Naive thymus-derived CD8-positive, alpha-beta T cell (primary cell): ENCODE measurements at places on chromosomes 11 and 22.

DNA sequence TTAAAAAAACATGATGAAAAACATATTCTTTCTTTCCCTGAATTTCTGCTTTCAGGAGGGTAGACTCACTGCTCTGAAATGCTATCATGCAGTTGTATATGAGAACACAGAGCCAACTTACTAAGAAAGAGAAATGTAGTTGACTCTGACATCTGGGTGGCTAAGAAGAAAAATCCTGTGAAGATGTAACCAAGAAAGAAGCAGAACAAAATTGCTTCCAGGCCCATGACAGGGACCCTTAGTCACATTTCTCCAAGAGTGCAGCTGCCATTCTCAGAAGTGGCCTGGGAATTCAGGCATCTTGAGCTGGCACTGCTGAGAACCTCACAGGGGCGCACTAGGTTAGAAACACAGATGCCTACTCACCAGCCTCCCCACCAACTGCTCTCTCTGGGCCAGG lies 73.6 kb downstream of the RPL27A start:
- DNase-seq: no peak

DNA sequence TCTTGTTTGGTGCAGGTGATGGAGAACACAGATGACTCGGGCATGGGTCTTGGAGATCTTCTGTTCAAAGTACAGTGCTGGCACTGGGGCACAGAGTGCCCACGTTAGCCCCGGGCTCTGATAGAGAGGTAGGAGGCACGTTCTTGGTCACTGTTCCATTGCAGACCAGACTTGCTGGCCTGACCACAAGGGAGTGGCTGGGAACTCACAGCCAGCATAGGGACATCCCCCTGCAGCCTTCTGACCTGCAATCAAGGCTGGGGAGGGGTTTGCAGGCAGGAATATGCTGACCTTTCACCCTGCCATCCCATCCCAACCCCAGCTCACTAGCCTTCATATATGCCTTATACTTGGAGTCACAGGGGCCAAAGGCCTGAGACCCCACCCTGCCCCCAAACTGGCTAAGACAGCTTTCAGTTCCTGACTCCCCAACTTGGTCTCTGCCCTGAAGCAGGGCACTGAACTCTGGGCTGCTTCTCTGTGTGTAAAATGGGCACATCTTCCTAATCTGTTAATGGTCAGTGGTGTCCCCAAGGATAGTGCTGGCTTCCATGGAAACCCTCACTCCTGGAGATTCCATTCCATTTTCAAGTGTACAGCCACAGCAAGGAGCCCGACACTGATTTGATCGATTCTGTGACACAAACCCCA lies 4.6 kb downstream of the MRPL49 start:
- DNase-seq: no peak

GRCh38 chr11:119906376-119906775 lies 177.4 kb upstream of the NECTIN1 start:
- DNase-seq: no peak

DNA sequence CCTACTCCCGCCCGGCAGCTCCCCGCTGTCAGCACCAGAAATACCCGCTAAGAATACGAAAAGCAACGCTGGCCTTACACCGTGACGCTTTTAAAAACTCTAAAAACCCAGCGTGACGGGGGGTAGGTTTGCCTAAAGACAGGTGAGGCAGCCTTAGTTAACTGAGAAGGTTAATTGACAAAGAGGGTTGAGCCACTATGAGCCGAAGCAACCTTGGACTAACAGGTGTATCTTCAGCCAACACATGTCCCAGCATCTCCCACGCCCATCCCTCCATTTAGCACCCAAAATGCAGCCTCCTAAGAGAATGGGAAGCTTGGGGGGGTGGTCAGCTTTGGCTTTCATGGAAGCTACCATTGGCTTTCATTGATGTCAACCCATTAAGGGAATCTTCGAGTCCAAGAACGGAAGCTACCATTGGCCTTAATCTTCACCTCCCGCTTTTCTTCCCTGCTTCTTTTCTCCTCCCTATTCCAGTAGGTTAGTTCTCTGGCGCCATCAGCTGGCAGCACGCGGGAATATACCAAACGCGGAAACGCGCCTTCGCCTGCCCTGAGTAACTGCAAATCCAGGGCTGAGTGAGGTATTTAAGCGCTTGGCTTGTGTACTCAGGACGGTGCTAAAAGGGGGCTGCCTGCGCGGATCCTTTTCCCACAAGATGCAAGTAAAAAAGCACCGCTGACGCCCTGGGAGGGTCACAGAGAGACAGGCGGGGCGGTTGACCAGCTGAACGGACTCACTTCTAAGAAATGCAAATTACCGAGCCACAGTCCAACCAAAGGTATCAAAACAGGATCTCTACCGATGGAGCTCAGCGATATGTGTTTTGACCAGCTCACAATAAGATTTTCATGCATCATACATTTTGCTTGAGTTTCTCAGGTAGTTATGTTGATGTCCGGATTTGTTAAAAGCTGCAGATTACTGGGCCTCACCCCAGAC lies 38.5 kb upstream of the GLYATL1 start:
- no peak for DNase-seq

GRCh38 chr11:103035791-103036434 lies 56.0 kb downstream of the DCUN1D5 start:
- no peak for DNase-seq

DNA sequence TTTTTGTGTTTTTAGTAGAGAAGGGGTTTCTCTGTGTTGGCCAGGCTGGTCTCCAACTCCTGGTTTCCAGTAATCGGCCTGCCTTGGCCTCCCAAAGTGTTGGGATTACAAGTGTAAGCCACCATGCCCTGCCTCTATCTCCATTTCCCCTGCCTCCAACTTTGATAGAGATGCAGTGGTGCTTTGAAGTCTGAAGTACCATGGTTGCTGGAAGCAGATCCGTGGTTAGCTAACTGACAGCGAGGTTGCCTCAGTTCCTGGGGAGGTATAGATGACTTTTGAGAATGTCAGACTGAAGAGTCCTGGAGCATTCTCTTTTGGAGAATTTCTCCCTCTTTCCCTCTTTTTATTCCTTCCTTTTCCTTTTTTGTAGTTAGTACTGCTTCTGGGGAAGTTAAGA lies 111.5 kb upstream of the RRM1 start:
- no peak for DNase-seq

DNA sequence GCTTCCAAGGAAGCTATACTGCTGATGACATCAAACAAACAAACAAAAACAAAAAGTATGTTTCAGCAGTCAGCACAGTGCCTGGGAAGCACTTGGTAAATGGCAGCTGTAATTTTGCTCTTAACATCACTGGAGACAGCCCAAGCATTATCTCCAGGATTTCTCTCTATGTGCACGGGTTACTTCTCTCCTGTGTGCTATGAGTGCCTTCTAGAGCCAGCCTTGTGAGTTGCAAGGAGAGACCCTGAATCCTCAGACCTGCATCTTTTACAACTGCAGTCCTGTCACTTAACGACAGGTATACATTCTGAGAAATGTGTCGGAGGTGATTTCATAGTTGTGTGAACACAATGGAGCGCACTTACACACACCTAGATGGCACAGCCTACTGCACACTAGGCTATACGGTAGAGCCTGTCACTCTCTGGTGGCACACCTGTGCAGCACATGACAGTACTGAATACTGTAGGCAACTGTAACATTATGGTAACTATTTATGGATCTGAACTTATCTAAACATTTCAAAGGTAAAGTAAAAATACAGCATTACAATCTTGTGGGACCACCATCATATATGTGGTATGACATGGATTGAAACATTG lies 662.5 kb upstream of the B3GAT1 start:
- no peak for DNase-seq

- DNase-seq: no peak
Measured at GRCh38 chr11:103326070-103326794, 217.0 kb downstream of the DYNC2H1 start.

GRCh38 chr22:44204739-44205515 lies 24.2 kb downstream of the PARVG start:
- no peak for DNase-seq

- no peak for DNase-seq
Measured at GRCh38 chr11:16874275-16874975, 136.0 kb downstream of the C11orf58 start.

DNA sequence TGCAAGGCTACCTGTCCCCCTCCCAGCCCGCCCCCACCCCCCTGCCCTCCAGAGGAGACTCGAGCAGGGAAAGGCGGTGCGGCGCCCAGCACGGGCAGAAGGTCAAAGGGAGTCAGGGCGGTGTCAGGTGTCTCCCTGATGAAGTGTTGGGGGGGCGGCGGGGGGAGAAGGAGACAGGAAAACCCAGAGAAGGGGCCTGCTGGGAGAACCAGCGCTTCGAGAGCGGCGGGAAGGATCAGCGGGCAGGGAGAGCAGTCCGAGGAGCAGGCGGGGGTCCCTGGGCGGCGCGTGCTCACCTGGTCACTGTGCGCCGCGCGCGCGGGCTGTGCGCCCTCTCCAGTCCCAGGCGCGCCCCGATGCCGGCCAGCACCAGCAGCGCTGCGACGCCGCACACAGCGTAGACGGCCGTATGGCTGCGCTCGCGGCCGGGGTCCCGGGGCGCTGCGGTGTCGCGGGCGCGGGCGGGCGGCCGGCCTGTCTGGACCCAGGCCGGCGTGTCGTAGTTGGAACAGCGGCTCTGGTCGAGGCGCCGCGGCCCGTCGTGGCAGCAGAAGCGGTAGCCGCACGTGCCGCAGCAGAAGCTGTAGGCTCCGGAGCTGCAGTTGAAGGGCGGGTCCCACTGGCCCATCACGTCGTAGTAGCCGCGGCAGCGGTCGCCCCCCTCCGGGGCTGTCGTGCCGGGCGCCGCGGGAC lies 886 bp downstream of the SHISA8 start:
- no peak for DNase-seq

DNA sequence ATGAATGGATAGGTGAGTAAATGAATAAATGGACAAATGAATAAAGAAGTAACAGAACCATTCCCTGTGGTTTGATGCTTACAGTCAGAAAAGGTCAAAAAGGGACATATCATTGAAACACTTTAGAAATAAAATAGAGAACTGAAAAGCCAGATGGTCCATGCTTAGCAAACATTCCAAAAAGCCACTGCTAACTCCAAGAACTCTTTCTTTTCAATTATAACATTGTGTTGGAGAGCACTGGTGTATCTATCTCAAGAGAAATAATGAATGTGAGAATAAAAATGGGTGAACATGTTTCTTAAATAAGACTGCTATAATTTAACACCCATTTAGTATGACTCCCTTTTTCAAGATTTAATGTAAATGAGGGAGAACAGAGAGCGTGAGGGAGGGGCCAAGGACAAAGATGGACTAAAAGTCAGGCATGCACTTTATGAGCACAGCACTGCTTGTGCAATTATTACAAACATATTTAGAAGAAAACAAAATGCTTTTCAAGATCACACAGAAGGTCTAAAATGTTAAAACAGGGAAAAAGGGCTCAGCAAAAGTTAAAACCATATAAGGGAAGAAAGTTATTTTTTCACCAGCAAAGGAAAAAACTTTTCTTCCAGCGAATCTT lies 224.3 kb upstream of the PITPNB start:
- no peak for DNase-seq

- no peak for DNase-seq
Measured at GRCh38 chr22:22756109-22756508, 111.7 kb downstream of the GGTLC2 start.

- no peak for DNase-seq
Measured at GRCh38 chr11:61764606-61765260, 12.3 kb downstream of the MYRF start.
